Hepatic stellate cell (primary cell): ENCODE measurements at places on chromosomes 5 and 9.
A peak's percentile ranks its signal among the peaks of the same experiment; 100 is the strongest.

DNA sequence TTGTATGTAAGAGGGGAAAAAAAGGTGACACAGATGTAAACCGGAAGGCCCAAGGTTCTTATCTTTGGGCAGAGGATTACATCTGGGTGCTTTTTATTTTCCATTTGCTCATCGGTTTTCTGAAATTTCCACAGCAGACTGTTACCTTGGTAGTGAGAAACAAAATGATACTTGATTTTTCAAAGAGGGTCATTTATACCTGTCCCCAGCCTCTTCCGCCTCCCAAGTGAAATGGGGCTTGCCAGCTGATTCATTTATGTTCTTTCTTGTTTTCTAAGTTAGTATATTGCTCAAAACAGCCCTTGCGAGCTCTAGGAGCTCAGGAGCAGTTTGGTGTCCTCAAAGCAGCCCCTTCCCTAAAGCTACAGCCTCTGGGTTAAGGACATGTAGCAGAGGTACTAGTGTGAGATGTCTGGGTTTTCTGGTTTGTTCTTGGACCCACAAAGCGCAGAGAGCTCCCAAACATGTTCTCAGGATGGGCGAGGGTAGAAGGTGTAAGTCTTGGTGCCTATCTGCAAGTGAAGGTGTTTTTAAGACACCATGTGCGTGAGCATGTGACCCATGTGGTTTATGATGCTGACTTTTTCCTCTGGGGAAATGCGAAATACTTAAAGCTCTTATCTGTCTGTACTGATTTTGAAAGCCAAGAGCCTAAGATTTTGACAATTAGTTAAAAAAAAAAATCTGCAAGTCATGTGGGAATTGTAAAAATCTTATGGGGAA lies 38.3 kb downstream of the DAPK1 start:
- no peak for DNase-seq

- DNase-seq: no peak
Measured at GRCh38 chr5:172556971-172557461, 84.0 kb upstream of the NEURL1B start.

- DNase-seq: no peak
Measured at GRCh38 chr5:109682383-109682782, 7.3 kb upstream of the MAN2A1 start.

DNA sequence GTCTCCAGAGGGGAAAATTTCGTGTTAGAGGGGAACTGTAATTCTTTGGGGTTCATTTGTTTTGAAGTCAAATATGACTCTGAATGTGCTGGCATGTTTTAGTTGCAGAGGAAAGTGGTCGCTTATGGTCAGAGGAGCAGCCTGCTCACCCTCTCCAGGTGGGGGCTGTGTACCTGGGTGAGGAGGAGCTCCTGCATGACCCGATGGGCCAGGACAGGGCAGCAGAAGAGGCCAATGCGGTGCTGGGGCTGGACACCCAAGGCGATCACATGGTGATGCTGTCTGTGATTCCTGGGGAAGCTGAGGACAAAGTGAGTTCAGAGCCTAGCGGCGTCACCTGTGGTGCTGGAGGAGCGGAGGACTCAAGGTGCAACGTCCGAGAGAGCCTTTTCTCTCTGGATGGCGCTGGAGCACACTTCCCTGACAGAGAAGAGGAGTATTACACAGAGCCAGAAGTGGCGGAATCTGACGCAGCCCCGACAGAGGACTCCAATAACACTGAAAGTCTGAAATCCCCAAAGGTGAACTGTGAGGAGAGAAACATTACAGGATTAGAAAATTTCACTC lies 13.5 kb downstream of the TXNDC15 start:
- no peak for DNase-seq

DNA sequence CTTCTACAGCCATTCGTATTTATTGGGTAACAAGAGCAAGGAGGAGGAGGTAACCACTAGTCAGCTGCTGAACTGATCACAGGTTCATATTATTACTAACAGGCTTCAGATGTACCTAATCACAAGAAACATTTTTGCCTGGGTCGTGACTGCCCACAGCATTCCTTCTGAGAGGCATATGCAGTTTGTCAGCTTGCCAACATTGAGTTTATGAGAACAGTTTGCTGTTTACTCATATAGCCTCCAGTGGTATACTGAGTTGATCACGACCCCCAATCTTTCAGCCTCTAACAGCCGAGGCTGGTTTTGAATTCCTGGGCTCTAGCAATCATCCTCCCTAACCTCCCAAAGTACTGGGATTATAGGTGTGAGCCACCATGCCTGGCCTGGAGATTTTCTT lies 693.6 kb downstream of the TLE1 start:
- DNase-seq: no peak

GRCh38 chr5:93789173-93790067 lies 48.0 kb upstream of the POU5F2 start:
- peak; percentile 38 for DNase-seq

- no peak for DNase-seq
Measured at GRCh38 chr9:115650768-115651167, 502.8 kb upstream of the PAPPA start.

- no peak for DNase-seq
Measured at GRCh38 chr9:34994900-34995669, 5.5 kb downstream of the DNAJB5 start.

- DNase-seq: no peak
Measured at GRCh38 chr9:87614397-87614796, 111.5 kb upstream of the CTSL start.

DNA sequence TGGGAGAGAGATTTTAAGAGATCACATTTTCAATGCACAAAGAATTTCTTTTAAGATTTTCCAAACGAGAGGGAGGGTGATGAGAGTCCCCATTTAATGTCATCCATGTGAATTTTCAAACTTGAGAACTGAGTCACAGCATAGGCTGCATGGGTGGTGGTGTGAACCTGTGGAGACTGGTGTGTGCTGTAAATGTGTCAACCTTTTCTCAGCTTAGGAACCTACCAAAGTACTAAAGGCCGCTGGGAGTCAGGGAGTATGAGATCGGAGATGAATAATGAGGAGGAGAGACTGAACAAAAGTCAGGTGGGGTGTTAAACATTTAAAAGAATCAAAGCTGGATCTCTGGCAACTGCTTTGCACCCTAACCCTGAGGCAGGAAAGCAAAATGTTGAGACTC lies 7.5 kb downstream of the ALDH1A1 start:
- no peak for DNase-seq

DNA sequence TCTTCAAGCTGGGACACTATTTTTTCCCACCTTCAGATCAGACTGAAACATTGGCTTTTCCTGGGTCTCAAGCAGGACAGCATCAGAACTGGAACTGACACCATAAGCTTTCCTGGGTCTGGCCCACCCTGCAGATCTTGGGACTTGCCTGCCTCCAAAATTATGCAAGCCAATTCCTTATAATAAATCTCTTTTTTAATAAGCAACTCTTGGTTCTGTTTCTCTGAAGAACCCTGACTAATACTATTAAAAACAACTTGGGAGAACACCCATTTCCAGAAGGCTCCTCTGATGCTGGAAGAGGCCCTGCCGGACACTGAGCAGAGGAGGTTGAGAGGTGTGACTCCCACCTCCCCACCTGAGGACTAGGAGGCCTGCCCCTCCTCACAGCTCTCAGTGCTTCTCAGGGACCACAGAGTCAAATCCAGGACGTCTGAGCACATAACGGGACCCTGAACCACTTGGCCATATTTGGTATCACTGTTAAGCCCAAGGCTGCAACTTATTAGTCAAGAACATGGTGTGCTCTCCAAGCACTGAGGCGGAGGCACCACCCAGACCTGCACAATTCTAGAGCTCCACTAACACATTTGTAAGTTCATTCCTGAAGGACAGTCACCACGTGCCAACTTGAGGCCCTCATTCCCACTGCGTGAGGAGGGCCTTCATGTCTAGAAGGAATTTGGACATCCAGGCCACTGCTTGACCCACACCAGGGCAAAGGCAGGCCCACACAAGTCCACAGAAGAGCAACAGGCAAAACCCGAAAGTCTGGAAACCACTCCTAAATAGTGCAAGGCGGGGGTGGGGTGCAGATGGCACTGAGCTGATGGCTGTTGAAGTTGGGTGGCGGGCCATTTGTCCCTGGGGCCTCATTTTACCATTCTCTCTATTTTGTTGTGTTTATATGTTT lies 9.5 kb downstream of the SHC3 start:
- DNase-seq: no peak

DNA sequence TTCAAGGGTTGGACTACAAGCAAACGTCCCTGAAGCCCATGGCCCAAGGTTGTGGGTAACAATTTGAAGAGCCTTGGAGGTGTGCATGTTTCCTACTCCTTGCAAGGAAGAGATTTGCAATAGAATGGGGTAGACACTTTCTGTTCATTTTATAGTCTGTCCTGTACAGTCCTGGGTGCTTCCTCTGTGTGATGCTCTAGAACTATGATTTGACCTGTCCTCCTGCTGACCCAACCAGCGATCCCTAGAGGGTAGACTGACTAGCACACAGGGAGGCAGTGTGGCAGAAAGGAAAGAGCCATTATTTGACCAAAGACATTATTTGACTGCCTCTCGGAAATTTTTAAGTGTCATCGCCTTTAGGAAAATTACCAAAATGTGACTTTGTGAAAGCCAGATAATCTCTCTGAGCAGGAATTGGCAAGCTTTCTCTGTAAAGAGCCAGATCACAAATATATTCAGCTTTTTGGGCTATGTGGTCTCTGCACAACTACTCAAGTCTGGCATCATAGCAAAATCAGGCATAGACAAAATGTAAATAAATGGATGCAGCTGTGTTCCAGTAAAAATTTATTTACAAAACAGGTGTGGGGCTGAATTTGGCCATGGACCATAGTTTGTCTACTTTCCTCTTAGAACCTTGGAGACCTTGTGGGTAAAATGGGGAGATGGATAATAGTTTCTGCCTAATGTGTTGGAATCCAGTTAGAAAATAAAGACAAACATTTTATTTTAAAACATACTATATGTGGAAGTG lies 106.8 kb downstream of the DMRT2 start:
- no peak for DNase-seq

DNA sequence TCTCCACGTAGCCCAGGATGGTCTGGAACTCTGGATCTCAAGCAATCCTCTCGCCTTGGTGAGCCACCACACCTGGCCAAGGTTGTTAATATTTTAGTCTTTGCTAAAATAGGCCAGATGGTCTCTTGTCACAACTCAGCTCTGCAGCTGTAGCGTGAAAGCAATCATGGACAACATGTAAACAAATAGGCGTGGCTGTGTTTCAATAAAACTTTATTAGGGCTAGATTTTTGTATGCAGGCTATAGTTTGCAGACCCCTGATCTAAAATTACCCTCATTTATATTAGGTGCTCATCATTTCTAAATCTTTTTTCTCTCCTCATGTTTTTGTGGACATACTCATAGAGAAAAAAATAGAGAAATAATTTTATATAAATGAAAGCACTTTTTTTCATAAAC lies 72.1 kb upstream of the SLC28A3 start:
- no peak for DNase-seq
